Activated B cell treated with CpG ODN at 0.5 μM for 24 hours (primary cell): ENCODE measurements at places on chromosomes 3 and 15.

DNA sequence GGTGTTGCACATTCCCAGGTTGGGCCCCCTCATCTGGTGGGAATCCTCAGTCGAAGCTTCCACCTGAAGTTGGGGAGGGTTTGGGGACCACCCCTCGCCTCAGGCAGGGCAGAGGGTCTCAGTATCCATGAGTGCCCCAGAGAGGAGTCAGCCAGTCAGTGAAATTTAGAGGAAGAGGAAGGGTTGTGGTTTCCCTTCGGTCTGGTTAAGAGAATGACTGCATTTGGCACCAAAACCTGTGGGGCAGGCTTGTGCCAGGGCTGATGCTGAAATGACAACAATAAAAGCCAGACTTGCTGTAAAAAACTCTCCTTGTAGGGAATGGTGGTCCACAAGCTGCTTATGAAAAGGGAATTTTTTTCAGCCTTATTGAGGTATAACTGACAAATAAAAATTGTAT lies 22.6 kb downstream of the LMCD1 start:
- no peaks in the 10 kb centered on the region for H3K27me3 ChIP-seq
- H3K36me3 ChIP-seq: no peaks in the 10 kb centered on the region
- H3K4me3 ChIP-seq: no peak overlapping the region
- no peak for DNase-seq
- H3K4me1 ChIP-seq: peaks cover 2% of the 10 kb centered on the region

GRCh38 chr15:33490703-33491102 lies 179.9 kb downstream of the RYR3 start:
- DNase-seq: no peak
- no peak overlapping the region for H3K4me3 ChIP-seq
- no peak overlapping the region for H3K27ac ChIP-seq
- no peaks in the 10 kb centered on the region for H3K27me3 ChIP-seq

DNA sequence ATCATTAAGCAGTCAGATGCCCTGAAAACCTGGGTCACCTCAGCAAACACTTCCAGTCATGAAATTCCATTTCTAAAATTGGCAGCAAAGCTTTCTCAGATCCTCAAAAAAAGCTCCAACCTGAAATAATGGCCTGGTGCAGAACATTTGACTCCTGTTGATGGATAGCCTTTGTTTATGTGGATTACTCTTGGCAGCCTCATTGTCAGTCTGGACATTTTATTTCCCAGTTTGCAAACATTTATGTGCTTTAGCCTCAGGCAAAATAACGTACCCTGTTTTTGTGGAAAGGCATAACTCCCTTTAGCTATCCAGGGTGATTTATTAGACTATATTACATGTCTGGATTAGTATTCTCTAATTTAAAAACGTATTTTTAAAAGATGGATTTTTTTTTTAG lies 53.9 kb downstream of the PXYLP1 start:
- no peaks in the 10 kb centered on the region for H3K36me3 ChIP-seq
- no peak for DNase-seq
- H3K4me3 ChIP-seq: no peak overlapping the region

DNA sequence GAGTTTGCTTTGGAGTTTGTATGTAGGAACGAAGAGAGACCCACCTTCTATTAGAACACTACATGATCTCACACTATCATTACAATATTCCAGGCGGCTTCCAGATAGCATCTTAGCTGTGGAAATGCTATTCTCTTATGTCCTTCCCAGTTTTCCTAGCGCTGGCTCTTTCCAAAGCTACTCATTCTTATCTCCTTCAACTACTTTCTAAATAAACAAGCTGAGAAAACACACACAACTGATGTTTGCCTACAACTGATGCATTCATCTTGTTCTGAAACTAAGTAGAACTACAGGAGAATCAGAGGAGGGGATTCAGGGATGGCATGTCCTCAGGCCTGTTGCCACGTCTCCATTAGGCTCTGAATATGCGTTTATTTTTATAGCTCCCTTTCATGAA lies 108.9 kb downstream of the GREM1 start:
- no peaks in the 10 kb centered on the region for H3K4me1 ChIP-seq
- H3K27me3 ChIP-seq: peaks cover 26% of the 10 kb centered on the region
- no peak overlapping the region for H3K4me3 ChIP-seq
- H3K36me3 ChIP-seq: no peaks in the 10 kb centered on the region
- no peak for DNase-seq
- H3K27ac ChIP-seq: no peak overlapping the region

GRCh38 chr3:196967412-196968232 lies 1.0 kb downstream of the PIGZ start:
- no peak overlapping the region for H3K27ac ChIP-seq
- no peak for DNase-seq
- H3K4me1 ChIP-seq: peaks cover 40% of the 10 kb centered on the region
- peak overlapping the region; percentile 79 for H3K4me3 ChIP-seq

GRCh38 chr3:180199417-180199995 lies 162.8 kb upstream of the PEX5L start:
- no peaks in the 10 kb centered on the region for H3K36me3 ChIP-seq
- no peaks in the 10 kb centered on the region for H3K4me1 ChIP-seq
- DNase-seq: no peak
- peaks cover 4% of the 10 kb centered on the region for H3K27me3 ChIP-seq
- H3K27ac ChIP-seq: no peak overlapping the region

DNA sequence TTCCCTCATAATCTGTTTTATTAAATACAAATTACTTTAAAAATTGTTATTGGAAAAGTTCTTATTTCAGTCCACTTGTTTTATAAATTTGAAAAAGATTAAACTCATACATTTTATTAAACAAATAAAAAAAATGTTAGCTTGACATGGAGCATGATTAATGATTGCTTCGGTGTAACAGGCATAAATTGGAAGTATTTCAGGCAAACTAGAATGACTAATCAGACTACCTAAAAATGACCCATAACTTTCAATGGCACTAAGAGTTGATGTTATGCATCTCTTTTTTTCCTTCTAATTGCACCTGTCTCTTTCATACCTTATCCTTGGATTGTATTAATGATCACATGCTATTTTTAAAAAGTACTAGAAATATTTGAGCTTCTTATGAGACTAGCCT lies 343.3 kb downstream of the ZNF385D start:
- no peak overlapping the region for H3K4me3 ChIP-seq
- H3K36me3 ChIP-seq: no peaks in the 10 kb centered on the region
- no peaks in the 10 kb centered on the region for H3K4me1 ChIP-seq
- DNase-seq: no peak
- H3K27ac ChIP-seq: no peak overlapping the region

- H3K36me3 ChIP-seq: peaks cover 22% of the 10 kb centered on the region
- no peak overlapping the region for H3K4me3 ChIP-seq
- no peak overlapping the region for H3K27ac ChIP-seq
- H3K4me1 ChIP-seq: peaks cover 15% of the 10 kb centered on the region
- no peaks in the 10 kb centered on the region for H3K27me3 ChIP-seq
- no peak for DNase-seq
Observed at GRCh38 chr3:114800272-114801031, 346.6 kb downstream of the ZBTB20 start.

DNA sequence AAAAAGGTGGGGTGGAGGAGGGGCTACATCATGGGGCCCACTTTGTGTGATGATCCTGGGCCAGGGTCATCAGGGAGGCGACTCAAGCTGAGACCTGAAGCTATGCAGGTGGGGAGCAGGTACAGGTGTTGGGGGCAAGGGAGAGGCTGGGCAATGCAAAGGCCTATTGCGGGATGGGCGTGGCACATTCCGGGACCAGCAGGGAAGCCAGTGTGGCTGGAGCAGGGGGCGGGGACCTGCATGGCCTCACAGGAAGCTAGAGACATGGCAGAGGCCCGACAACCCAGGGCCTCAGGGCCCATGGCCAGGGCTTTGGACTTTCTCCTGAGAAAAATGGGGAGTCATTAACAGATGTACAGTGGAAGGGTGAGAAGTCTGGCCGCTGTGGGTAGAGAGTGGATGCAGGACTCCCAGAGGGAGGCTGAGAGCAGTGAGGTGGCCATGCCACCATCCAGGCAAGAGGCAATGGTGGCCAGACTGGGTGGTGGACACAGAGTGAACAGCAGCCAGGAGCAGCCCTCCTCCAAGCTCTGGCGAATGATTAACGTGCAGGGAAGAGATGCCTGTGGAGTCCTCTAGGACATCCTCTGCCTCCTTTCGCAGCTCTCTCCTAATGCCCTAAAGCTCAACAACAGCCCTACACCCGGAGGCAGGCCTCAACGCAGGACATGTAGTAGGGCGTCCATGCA lies 122.6 kb upstream of the ATP2B2 start:
- no peak for DNase-seq
- no peaks in the 10 kb centered on the region for H3K36me3 ChIP-seq
- H3K4me1 ChIP-seq: no peaks in the 10 kb centered on the region
- H3K4me3 ChIP-seq: no peak overlapping the region
- peaks cover 9% of the 10 kb centered on the region for H3K27me3 ChIP-seq

- no peaks in the 10 kb centered on the region for H3K36me3 ChIP-seq
- H3K27ac ChIP-seq: no peak overlapping the region
- no peaks in the 10 kb centered on the region for H3K4me1 ChIP-seq
- DNase-seq: no peak
Observed at GRCh38 chr3:189909573-189909972, 211.1 kb downstream of the P3H2 start.

DNA sequence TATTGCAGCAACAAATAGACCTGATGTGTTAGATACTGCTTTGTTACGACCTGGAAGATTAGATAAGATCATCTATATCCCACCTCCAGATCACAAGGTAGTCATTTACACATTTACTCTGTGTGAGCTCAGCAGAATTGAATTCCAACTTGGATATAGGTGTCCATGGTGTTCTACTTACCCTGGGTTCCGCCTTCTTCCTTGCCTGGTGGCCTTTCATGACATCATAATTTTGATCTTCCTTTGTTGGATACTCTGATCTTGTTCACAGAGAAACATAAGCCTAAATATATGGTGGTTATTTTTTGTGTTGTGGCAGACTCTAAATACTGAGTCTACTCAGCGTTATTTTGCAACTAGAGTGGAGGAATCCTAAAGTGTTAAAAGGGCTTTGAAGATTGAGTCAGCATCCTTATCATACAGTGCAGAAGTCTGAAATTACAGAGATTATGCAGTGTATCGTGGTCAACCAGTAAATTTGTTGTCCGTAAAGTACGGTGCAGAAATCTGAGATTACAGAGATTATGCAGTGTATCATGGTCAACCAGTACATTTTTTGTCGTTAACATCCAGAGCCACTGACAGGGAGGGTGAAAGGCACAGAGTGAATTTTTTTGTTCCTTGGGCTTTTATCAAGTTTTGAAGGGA lies 39.1 kb upstream of the GATM start:
- no peak for DNase-seq
- H3K27me3 ChIP-seq: no peaks in the 10 kb centered on the region
- peaks cover 83% of the 10 kb centered on the region for H3K36me3 ChIP-seq
- peaks cover 14% of the 10 kb centered on the region for H3K4me1 ChIP-seq
- no peak overlapping the region for H3K4me3 ChIP-seq

- H3K27me3 ChIP-seq: peaks cover 11% of the 10 kb centered on the region
- H3K4me1 ChIP-seq: no peaks in the 10 kb centered on the region
- DNase-seq: no peak
- no peaks in the 10 kb centered on the region for H3K36me3 ChIP-seq
Observed at GRCh38 chr3:10962481-10963036, 30.0 kb upstream of the SLC6A1 start.

GRCh38 chr15:51024735-51025453 lies 69.8 kb downstream of the TNFAIP8L3 start:
- H3K4me3 ChIP-seq: no peak overlapping the region
- no peaks in the 10 kb centered on the region for H3K4me1 ChIP-seq
- H3K36me3 ChIP-seq: peaks cover 4% of the 10 kb centered on the region
- no peak for DNase-seq
- H3K27ac ChIP-seq: peak overlapping the region; percentile 43

- no peak overlapping the region for H3K4me3 ChIP-seq
- H3K36me3 ChIP-seq: no peaks in the 10 kb centered on the region
- DNase-seq: no peak
- H3K27ac ChIP-seq: no peak overlapping the region
- H3K27me3 ChIP-seq: peaks cover 2% of the 10 kb centered on the region
Observed at GRCh38 chr15:91813924-91814323, 39.6 kb upstream of the SLCO3A1 start.

DNA sequence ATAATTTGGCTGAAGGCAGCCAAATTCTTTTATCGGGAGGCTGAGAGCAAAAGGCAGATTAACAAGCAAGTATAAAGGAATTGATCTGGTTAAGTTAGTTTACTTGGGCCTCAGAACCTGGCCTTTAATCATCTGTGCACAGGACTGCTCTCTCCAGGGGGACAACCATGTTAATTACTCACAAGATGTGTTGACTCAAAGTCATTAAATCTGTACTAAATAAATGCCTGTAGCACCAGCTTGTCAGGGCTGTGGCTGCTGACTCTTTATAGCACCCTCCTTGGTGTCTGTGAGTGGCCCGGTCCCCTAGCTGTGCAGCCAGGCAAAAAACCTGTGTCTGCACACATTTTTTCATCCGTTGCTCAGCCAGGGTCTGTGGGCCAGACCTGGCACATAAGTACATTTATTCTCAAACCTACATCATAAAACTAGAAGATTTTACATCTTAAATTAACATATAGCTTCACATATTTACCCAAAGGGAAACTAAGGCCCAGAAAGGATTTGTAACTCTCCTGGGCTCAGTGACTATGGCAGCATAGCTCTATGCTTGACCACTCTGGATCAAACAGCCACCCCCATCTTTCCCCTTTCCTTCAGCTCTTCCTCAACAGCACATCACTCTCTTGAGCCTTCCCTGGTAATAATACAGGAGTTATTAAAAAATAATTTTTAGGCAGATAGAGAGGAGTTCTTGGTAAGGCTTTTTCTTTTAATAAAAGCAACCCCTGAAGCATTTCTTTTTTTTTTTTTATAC lies 51.4 kb downstream of the NCEH1 start:
- no peak overlapping the region for H3K4me3 ChIP-seq
- H3K27me3 ChIP-seq: no peaks in the 10 kb centered on the region
- H3K27ac ChIP-seq: no peak overlapping the region
- no peak for DNase-seq
- no peaks in the 10 kb centered on the region for H3K36me3 ChIP-seq
- H3K4me1 ChIP-seq: peaks cover 8% of the 10 kb centered on the region

- no peak for DNase-seq
- H3K27ac ChIP-seq: no peak overlapping the region
- peaks cover 8% of the 10 kb centered on the region for H3K4me1 ChIP-seq
- no peaks in the 10 kb centered on the region for H3K27me3 ChIP-seq
- H3K4me3 ChIP-seq: no peak overlapping the region
Observed at GRCh38 chr3:15756505-15756904, 41.3 kb downstream of the ANKRD28 start.

DNA sequence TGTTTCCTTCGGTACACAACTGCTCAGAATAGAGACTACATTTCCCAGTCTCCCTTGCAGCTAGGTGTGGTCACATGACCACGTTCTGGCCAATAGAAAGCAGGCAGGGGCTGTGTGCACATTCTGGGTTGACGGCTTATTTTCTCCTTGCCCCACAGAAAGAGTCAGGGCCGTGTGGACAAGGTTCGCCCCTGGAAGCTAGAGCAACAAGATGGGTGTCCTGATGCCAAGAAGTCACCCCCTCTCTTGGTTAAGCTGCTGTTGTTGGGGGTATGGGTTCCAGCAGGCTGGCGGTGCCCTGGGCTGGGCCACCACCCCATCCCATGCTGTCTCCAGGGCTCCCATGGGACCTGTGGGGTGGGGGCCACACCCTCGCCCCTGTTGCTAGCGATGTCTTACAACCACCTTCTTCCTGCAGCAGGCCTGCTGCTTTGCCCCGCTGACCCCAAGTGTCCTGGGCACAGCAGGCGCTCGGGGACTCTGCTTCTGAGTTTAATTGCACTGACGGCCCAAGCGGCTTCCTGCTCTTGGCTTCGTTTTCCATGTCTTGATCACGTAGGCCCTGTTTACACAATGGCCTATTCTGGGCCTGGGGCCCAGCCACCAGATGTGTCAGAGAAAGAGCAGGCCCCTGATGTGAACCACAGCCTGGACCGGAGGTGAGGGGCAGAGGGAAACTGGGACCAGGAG lies 24.9 kb downstream of the ABTB1 start:
- H3K36me3 ChIP-seq: peaks cover 2% of the 10 kb centered on the region
- peak; percentile 42 for DNase-seq
- peaks cover 2% of the 10 kb centered on the region for H3K27me3 ChIP-seq
- H3K4me1 ChIP-seq: peaks cover 24% of the 10 kb centered on the region
- H3K27ac ChIP-seq: peak overlapping the region; percentile 57
- peak overlapping the region; percentile 70 for H3K4me3 ChIP-seq
